ENCODE measurements at places on chromosomes 3 and 15. TPM values are rescaled to one million over a fixed set of nuclear protein-coding genes. Genes with fewer than 3 reads are reported as not detected.

DNA sequence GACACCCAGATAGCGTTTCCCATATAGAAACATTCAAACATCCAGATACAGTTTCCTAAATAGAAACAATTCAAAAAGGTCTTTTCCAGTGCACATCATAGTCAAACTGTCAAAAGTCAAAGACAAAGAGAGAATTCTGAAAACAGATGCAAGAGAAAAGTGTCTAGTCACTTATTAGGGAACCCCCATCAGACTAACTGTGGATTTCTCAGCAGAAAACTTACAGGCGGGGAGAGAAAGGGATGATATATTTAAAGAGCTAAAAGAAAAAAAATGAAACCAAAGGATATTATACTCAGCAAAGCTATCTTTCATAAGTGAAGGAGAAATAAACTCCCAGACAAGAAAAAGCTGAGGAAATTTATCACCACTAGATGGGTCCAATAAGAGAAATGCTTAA is 22.3 kb upstream of the CX3CR1 start:
- no peak for DNase-seq

- no peak for DNase-seq
Measured at GRCh38 chr15:32746116-32746857, 28.5 kb downstream of the GREM1 start.

DNA sequence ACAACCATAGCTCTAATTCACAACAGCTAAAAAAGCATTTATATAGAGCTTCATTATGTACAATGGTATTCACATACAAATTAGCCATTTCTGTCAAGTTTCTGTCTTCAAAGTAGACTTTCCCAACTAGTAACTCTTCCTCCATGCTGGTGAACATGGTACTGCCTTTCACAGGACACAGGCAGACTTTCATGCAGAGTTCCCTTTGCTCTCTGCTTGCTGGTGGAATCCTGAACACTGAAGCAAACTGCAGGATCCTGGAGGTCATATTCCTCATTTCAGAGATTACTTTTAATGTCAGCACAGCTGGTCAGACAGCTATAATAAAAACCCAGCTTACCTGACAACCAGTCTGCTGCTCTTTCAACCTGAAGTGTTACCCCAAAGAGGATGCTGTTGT is 53.6 kb downstream of the TASOR start:
- DNase-seq = no peak

- no peak for DNase-seq
Measured at GRCh38 chr3:125187599-125187910, 25.0 kb downstream of the SLC12A8 start.

DNA sequence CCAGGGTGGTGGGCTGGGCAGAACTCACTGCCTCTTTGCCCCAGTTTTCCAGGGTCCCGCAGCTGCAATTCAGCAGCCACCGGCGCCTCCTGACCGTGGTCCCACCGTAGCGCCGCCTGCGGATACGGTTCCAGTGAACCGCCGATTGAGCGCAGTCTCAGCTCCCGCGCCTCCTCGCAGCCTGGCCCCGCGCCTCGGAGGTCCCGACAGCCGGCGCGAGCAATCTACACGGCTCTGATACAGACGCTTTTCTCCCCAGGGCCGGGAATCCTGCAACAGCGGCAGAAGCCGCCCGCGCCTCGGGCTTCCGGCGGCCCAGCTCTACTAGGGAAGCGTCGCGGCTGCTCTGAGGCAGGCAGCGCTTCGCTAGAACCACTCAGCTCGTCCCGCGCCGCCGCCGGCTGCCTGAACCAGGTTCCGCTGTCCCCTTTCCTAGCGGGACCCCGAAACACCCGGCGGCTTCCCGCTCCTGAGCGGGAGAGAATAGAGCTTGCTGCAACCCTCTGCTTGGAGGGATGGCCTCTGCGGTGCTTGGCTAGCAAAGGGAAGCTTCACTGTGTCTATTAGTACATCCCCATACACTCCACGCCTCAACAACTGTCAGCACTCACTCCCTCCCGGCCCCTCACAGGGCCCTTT is 3.1 kb downstream of the FOXL2NB start:
- no peak for DNase-seq

- no peak for DNase-seq
Measured at GRCh38 chr3:128835096-128835495, 44.3 kb upstream of the ACAD9 start.

- no peak for DNase-seq
Measured at GRCh38 chr3:139123377-139124095, 78.8 kb upstream of the PRR23C start.

GRCh38 chr15:70051948-70052633 is 45.6 kb downstream of the TLE3 start:
- DNase-seq = no peak

GRCh38 chr15:90625037-90625436 is 92.1 kb upstream of the BLM start:
- DNase-seq = no peak

- DNase-seq = no peak
Measured at GRCh38 chr3:11154036-11154952, at the start of gene HRH1. HRH1 (plus strand) TSS chr3:11154493; CDS start chr3:11259038, 104,545 bp downstream.

GRCh38 chr15:60326824-60327654 is 70.7 kb downstream of the ANXA2 start:
- DNase-seq = peak; percentile 64

DNA sequence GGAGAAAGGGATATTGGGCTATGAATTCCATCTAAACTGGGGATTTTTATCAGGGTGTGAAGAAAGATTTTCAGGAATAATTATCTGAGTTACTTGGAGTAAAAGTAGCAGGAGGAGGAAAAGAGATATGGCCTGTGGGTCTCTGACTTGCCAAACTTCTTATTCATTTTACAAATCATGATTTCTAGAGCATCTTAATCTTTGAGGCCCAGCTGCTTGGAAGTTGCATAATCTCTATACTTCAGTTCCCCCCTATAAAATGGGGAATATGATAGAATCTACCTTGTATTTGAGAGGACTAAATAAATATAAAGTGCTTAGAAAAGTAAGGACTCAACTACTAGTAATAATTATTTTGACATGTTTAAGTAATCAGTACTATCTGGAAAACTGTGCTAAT is 11.0 kb upstream of the GABPB1 start:
- no peak for DNase-seq

- no peak for DNase-seq
Measured at GRCh38 chr3:196454935-196455334, 22.7 kb upstream of the UBXN7 start.

GRCh38 chr3:23294770-23295387 is 91.8 kb downstream of the UBE2E2 start:
- no peak for DNase-seq

DNA sequence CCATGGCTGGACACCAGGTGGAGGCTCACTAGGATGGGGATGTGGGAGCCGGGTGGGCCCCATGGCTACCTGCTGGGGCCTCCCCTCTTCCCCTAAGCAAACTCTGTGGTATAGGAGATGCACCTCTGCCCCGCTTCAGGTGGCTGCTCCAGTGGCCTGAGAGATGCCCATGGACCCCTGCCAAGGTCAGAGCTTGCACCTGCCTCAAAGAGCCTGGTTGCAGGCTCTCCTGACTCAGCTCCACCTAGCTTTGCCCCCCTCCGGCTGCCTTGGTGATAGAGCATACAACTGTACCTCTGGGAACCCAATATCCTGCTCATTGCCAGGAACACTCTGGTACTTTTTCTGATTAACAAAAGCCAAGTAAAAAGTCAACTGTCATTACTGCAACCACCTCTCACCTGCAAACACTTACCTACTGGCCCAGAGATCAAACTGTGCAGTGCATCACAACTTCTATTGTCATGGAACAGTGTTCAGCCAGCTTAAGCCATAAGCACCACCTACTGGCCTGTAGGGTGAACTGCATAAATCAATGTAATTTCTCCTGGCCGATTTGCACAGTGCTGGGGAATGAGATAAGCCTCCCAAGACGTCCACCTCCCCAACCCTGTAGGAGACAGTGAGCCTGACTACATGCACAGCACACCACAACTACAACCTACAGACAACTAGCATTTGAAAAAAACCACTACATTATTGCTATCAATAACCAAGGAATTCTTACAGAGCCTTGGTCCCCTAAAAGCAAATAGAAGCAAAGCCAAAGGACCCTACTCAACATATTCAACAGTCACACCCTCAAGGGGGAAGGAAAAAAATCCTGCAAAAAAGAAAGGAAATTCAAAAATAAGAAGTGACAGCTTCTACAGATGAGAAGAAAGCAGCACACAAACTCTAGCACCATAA is 352.4 kb upstream of the ARHGEF26 start:
- DNase-seq = no peak

GRCh38 chr15:77901251-77901881 is 176.1 kb downstream of the TBC1D2B start:
- no peak for DNase-seq

GRCh38 chr15:35713733-35714132 is 167.8 kb upstream of the DPH6 start:
- no peak for DNase-seq

The GOLGA8N gene
- 22.3 TPM for total RNA-seq

The HIGD2B gene
- not detected for total RNA-seq

The DNAH12 gene
- 0.37 TPM for total RNA-seq

The ADAMTS17 gene
- 10.7 TPM for total RNA-seq

The SEC11A gene
- 152 TPM for total RNA-seq

The ZDHHC23 gene
- 2.4 TPM for total RNA-seq

The TPRA1 gene
- 20.6 TPM for total RNA-seq

The CALML4 gene
- 13.6 TPM for total RNA-seq

The MKRN2OS gene
- total RNA-seq = not detected

The CTXN2 gene
- not detected for total RNA-seq

The TRPC1 gene
- 86.2 TPM for total RNA-seq

The RPUSD2 gene
- 5.9 TPM for total RNA-seq

The DUOX2 gene
- total RNA-seq = 1.5 TPM
